ENCODE measurements at places on chromosomes 16 and 17.
A peak's percentile ranks its signal among the peaks of the same experiment; 100 is the strongest.

DNA sequence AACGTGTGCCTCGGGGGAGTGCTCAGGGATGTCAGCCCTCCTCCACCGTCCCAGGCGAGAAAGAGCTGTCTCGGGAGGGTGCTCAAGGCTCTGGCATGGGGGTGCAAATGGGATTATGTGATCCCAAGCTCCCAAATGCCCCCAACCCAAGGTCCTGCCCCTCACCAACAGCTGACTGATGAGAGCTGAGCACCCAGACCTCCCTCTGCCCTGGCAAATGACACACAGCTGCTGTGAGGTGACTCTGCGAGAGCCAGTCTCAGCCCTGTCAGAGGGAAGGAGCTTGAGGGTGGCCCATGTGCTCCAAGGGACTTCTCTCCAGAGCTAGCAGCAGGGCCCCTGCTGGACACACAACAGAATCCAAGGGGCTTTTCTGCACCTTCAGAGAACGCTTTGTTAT is 7.7 kb downstream of the CDH5 start:
- no peak for DNase-seq

- no peak for DNase-seq
Observed at GRCh38 chr16:30724641-30725417, 23.4 kb upstream of the PHKG2 start.

DNA sequence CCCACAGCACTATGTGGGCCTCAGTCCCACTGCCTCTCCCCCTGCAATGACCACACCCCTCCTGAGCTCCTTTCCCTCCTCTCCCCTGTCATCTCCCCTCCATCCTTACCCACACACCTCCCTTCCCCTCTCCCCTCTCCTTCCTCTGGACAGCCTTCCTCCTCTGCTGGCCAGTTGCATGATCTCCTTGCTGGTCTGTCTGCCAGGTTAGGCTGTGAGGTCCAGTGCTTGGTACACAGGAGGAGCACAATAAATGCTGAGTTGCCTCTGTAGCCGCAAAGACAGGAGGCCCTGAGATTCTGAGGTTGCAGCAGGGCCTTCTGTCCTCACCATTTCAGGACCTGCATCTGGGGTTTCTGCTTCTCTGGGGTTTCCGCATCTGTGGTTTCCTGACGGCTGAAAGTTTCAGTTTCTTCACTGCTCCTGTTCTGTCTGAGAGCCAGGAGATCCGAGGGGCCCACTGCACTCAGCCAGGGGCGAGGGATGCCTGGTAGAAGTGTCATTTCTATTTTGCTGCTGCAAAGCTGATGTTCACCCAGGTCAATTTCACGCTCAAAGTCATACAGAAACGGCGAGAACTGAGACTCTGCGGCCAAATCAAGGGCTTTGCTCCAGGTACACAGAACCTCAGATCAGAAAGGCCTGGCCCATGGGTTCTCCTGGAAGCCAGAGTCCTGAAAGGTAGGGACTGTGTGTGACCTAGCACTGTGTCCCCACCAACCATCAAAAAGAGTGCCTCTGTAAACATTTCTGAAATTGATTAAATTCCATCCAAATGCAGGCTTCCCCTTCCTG is 4.6 kb upstream of the SLC12A3 start:
- no peak for DNase-seq

- no peak for DNase-seq
Observed at GRCh38 chr17:39212195-39212810, 12.2 kb downstream of the RPL19 start.

- DNase-seq: no peak
Observed at GRCh38 chr17:76481071-76481655, 13.8 kb downstream of the AANAT start.

DNA sequence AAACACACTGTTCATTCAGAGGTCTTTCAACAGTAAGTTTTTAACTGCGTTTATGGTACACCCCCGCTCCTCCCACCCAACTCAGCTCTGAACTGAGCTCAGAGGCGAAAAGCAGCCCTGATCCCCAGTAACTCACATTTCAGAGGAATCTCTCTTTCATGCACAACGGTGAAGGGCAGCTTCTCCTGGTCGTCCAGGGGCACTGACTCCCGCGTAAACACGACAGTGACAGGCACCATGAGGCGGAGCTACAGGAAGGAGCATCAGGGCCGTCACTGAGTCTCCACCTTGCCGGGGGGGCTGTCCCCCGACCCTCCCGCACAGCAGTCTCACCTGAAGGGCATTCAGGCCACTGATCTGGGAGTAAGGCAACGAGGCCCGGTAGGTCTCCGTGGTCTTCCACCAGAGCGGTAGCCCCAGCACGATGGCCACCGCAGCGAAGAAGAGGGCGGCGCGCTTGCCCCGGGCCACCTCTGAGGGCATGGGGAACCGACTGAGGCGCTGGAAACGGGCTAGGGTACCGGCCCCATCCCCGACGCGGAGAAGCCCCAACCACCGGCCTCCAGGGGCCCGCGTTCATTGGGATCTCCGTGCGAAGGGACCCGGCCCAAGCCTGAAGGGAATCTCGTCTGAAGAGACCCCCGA is 486 bp downstream of the PIGS start:
- no peak for DNase-seq

GRCh38 chr17:60676758-60677307 is 818 bp upstream of the BCAS3 start:
- DNase-seq: no peak

DNA sequence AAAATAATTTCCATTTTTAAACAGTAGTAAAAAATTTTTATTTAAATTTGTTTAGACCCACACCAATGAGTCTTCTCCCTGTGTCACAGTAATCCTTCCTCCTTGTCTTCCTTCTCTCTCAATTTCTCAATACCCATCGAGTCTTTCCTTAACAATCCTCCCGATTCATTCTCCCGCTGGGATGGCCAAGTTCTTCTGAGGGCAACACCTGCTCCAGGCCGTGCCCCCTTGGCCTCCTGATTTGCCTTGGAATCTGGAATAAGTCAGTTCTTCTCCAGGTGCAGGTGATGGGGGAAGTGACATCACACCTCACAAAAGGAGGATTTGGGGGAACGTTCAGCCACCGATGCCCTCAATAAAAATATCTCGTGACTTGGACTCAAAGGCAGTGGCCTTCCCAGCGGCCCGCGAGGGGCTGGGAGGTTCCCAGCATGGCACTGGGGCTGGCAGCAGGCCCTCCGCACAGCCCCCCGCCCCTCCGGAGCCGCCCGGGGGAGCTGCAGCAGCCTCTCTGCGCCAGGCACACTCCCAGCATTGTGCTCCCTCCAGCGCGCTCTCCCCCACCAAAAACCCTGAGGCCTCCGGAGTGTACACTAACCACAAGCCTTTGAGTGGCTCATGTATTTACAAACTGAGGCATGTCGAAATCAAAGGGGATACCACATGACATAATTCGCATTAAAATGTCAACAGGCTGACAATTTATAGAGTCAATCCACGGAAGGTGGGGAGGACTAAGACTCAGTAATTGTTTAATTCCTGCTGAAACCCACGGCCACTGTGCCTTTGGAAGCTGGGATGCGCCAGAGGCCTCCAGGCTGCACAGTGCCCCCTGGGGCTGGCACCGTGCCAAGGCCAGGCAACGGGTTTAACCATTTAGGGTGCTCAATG is 120.5 kb downstream of the ZFHX3 start:
- no peak for DNase-seq

DNA sequence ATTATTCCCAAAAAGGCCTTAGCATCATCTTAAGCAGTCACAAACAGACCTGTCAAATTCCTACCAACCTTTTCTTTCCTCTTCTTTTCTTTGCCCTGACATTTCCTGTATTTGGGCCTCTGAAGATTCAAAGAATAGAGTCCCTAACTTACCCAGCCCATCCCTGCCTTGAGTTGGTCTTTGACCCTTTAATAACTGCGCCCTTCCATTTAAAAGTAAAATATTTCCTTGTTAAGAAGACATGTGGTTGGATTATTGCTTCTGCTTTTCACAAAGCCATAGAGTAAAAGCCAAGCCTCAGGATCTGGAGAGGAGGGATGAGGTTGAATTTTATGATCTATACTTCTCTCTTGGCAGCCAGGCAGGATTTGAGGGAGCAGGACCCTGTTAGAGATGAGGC is 13.2 kb upstream of the CCL23 start:
- DNase-seq: no peak

GRCh38 chr16:12199524-12199923 is 223.0 kb downstream of the SNX29 start:
- DNase-seq: no peak

DNA sequence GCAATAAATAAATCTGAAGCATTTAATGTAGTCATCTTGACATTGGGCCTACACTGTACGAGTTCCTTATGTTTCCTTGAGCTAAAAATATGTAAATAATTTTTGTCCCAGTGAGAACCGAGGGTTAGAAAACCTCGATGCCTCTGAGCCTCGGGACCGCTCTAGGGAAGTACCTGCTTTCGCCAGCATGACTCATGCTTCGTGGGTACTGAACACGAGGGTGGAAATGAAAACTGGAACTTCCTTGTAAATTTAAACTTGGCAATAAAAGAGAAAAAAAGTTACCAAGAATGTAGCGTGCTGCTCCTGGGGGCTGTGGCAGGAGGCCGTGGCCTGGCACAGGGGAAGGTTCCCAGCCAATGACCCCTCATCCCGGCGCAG is 74.1 kb downstream of the SOCS1 start:
- DNase-seq: no peak

- no peak for DNase-seq
Observed at GRCh38 chr17:15966879-15967248, 21.9 kb downstream of the ADORA2B start.

DNA sequence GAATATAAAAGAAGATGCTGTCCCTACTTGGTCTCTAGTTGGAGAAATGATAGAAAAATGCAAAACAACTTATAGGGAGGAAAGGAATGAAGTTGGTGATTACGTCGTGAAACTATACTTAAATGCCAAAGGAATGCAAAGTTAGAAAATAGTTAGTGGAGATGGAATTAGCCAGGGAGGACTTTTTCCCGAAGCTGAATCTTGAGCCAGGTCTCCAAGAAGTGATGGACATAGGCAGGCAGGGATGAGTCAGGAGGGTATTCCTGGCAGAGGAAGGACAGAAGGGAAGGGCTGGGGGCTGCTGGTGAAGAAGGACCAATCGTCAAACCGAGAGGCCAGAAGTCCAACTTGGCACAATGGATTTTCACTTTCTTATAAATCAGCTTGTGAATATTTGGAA is 1.8 kb downstream of the SNTB2 start:
- no peak for DNase-seq

GRCh38 chr17:71437166-71437565 is 683.7 kb upstream of the SOX9 start:
- no peak for DNase-seq

DNA sequence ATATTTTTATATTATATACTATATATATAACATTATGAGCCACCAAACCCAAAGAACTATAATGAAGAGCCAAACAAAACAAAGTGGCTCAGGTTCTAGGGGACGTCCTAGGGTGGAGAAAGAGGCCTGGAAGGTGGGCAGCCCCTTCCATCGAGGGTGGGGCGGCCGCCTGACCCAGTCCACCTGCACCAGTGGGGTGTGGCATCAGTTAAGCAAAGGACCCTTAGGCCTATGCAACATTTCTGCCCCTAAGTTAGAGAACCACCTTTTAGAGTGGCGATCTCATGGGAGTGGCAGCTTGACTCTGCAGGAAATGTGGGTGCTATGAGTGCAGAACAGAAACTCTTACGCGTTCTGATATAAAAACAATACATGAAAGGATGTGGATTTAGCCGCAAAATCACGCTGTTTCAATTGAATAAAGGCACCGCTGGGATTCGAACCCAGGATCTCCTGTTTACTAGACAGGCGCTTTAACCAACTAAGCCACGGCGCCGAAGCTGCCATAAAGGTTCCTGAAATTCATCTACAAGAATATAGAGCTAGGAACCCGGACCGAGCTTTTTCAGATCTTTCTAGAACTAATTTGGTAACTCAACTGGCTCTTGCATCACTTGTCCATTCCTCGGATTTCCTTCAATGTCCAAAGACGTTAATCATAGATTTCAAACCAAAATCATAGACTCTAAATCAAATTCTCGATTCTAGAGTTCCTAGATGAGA is 15.6 kb upstream of the AURKB start:
- peak; percentile 21 for DNase-seq

GRCh38 chr17:72816406-72816805 is 276.1 kb downstream of the SLC39A11 start:
- DNase-seq: no peak

DNA sequence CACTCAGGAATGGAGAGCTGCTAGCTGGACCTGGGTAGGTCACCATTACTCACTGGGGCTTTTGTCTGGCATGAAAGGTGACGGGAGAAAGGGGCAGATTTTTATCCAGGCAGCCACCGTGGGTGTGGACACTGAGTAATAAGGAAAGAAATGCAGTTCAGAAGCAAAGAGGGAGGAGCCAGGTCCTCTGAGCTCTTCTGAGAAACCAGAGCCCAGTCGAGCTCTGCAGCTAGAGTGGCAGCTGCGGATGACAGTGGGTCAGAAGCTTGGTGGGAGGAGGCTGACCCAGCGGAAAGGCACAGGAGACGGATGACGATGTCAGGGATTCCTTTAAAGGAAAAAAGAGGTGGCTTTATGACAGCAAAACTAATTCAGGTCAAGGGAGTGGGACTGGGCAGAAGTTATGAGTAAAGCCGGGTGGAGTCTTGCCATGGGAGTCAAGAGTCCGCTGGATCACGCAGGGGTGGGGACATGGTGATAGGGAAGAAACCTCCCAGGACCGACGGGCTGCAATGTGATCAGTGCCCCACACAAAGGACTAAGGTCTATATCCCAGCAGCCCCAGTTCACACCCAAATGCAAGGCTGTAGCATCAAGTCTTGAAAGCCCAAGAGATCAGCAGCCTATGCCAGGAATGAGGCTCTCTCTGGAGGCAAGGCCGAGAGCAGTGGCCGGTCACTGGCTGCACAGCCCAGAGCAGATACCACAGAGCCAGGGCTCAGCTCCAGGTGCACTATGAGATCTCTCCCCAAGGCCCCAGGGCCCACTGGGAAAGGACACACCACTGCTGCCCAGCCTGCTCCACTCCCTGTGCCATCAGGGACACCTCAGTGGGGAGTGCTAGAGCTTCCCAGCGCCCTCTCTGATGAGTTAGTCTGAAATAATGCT is 6.3 kb upstream of the MNT start:
- DNase-seq: no peak

GRCh38 chr17:44409309-44410028 is 20.0 kb upstream of the ITGA2B start:
- no peak for DNase-seq

DNA sequence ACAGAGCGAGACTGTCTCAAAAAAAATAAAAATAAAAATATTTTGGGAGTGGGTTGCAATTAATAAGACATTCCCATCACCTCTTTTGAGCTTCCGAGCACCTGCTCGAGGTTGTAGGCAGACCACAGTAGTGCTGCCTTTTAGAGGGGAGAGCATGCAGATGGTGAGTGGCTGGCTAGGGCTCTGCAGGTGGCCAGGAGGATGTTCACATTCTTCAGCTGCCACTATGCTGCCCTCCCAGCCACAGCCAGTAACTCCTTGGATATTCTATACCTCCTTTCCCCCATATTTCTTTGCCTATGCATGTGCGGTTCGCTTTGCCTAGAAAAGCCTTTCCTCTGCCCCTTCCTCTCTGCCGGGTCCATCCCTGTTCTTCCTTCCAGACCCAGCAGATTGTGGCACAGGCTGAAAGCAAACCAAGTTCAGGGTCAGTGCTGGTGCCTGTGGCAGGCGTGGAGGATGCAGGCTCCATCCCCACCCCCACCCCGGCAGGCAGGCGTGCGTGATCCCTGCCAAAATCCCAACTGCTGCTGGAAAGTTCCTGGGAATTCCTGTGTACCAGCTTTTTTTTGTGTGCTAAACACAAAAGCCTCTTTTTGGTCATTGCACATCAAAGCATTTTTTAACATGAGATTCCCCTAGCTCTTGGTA is 33.8 kb upstream of the CMIP start:
- DNase-seq: no peak

GRCh38 chr17:16314189-16314588 is 39.1 kb downstream of the CENPV start:
- no peak for DNase-seq

GRCh38 chr16:15598648-15599190 is 44.2 kb downstream of the MARF1 start:
- DNase-seq: no peak
